ENCODE measurements at places on chromosomes 2 and 18.

DNA sequence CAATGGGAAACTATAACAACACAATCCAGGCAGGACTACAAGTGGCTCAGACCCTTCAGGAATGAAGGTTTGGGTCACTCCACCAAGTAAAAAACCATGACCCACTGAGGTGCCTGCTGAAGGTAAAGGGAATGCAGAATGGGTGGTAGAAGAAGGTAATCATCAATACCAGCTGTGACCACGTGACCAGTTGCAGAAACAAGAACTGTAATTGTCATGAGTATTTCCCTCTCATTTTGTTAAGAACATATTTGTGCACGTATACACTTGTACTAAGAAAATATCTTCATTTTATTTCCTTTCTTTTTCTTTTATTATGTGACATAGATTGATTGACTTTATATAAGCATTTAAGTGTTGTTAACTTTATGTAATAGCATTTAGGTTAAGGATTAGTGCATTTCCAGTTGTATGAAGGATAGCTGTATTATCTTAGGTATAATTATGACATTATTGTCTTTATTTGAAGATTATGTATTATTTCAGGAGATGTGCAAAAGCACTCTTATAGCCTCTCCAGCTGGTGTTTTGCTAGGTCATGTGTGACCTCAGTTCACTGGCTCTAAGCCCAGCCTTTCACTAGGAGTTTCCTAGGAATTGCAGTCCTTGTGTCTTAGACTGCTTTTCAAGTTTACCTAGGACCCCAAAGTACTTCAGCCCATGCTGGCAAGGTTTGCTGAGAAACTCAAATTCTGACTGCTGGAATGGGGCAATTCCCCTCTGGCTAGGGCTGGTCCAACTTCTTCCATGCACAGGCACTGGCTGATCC, 125.7 kb upstream of the DPP10 start:
- no peak for DNase-seq

DNA sequence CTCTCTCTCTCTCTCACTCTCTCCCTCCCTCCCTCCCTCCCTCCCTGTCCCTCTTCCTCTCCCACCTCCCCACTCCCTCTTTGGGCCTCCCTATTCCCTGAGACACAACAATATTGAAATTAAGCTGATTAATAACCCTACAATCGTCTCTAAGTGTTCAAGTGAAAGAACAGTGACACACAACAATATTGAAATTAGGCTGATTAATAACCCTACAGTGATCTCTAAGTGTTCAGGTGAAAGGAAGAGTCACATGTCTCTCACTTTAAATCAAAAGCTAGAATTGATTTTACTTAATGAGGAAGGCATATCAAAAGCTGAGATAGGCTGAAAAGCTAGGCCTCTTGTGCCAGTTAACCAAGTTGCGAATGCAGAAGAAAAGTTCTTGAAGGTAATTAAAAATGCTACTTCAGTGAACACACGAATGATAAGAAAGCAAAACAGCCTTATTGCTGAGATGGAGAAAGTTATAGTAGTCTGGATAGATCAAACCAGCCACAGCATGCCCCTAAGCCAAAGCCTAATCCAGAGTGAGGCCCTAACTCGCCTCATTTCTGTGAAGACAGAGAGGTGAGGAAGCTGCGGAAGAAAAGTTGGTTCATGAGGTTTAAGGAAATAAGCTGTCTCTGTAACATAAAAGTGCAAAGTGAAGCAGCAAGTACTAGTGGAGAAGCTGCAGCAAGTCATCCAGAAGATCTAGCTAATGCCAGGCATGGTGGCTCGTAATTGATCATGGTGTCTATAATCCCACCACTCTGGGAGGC, 21.3 kb downstream of the MALT1 start:
- DNase-seq, result no peak

- DNase-seq, result no peak
Observed at GRCh38 chr18:31049189-31049588, 6.6 kb upstream of the DSC3 start.

DNA sequence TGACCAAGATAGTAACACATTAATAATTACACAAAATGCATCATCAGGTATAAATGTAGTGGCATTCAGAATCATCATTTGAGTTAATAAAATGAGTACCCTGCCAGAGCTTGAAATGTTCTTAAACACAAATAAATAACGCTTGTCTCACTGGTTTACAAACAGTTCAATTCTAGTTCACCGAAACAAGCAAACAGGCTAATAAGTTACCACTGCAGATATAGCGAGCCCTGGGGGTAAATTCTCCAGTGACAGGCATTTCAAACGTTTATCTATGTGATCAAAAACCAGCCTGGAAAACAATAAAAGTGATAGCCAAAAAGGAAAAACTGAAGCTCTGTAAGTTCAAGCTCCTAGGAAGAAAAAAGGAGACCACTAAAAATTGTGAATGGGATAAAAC, 152.6 kb downstream of the THADA start:
- no peak for DNase-seq

DNA sequence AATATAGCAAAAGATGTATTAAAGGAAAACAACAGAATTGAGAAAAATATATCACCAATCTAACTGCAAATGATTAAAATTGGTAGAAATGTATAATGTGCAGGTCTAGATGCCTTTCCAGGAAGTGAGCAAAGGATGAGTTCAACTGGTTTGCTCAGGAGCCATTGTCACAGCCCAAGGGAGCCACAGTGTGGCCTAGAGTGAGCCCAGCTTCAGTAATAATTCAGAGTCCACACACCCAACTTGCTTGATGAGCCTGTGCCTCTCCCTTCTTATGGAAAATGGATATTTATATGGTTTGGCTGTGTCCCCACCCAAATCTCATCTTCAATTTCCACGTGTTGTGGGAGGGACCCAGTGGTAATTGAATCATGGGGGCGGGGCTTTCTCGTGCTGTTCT, 92.2 kb upstream of the ASAP2 start:
- no peak for DNase-seq
